ENCODE measurements at places on chromosomes 2 and 18.

- DNase-seq, result no peak
These were observed 149.7 kb upstream of the ZNF236 start for GRCh38 chr18:76672627-76673026.

GRCh38 chr2:151786483-151786882 lies 41.7 kb downstream of the ARL5A start:
- no peak for DNase-seq

GRCh38 chr2:5188636-5189035 lies 503.5 kb upstream of the SOX11 start:
- no peak for DNase-seq

GRCh38 chr2:197191177-197191939 lies 119.2 kb downstream of the ANKRD44 start:
- DNase-seq, result peak; percentile 61

DNA sequence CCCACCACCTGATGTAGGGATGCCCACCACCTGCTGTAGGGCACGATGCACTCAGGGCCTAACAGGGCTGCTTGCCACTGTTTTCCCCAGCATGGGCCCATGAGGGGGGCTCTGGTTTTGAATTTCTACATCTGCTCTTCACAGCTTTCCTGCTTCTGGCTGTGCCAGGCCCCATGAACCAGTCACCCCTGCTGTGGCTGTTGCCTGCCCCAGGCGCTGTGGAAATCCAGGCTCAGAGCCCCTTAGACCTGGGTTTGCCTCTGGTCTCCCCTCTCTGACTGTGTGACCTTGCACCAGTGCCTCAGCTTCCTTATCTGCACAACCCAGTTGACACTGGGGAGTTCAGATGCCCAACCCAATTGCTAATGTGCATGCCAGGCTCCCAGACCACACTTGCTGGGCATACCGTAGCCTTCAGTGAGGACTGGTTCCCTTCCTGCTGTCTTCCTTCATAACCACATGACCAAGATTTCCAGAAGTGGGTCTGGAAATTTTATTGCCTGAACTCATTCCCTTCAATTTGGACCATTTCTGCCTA lies 6.0 kb upstream of the MLPH start:
- no peak for DNase-seq

GRCh38 chr18:59054496-59055287 lies 85.0 kb upstream of the SEC11C start:
- DNase-seq, result no peak

DNA sequence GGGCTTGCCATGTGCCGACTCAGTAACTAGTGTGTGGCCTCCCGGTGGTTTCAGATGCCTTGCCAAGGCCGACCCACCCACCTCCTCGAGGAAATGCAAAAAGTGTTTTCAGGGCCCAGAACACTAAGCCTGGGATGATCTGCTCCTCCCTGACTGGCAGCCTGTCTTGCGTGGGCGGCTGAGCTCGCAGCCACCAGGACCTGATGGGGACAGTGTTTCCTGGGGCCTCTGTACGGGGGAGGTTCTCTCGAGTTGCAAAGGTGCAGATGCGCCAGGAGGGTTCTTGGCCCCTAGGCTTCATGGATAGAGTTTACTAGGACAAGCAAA lies 85.2 kb downstream of the GLI2 start:
- DNase-seq, result no peak

GRCh38 chr2:220469201-220469600 lies 841.8 kb downstream of the SLC4A3 start:
- no peak for DNase-seq

DNA sequence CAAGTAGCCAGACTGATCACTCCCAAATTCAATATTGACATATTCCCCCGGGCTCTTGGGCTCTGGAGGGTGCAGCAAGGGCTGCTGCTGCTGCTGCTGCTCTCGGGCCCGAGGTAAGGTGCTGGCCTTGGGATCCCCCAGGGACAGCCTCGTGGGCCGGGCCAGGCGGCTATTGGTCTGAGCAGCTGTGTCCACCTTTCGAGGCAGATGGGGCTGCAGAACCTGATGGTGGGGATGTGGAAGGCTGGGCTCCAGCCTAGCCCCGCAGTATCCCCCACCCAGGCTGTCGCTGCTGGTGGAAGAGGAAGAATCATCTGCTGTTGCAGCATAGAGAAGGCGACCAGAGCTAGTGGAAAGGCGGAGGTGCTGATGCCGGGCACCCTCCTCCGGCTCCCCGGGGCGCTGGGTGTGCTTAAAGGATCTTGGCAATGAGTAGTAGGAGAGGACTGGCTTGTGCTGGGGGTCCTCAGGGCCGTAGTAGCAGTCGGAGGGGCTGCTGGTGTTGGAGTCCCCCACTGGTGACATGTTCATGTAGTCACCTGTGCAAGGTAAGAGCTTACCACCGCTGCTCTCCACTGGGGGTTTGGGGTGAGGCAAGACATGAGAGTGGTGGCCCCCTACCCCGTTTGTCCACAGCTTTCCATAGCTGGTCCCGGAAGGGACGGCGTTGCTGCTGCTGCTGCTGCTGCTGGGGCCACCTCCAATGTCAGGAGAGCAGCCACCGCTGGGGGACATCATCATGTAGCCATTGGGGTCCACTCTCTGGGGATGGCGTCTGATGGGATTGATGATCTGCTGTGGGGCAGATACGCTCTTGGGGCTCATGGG lies 3.4 kb downstream of the IRS1 start:
- peak; percentile 47 for DNase-seq

GRCh38 chr18:74370115-74370514 lies 54.5 kb downstream of the C18orf63 start:
- DNase-seq, result no peak

- no peak for DNase-seq
These were observed 21.7 kb downstream of the TFPI start for GRCh38 chr2:187532333-187533120.

DNA sequence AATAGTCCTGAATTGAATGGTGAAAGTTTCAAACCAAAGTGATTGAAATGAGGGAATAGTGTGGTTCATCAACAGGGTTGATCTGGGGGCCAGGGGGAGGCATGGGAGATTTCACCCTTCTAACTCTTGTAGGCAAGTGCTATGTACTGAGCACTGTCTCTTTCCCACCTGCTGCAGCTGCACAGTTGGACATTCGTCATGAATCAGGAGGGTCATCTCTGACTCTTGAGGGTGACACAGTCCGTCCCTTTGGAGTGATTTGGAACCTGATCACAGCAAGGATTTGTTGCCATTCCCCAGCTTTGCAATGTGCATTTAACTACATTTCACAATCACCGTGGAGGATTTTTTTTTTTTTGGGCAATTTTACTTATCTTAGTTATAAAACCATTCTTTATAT lies 224.6 kb downstream of the PHLPP1 start:
- no peak for DNase-seq

DNA sequence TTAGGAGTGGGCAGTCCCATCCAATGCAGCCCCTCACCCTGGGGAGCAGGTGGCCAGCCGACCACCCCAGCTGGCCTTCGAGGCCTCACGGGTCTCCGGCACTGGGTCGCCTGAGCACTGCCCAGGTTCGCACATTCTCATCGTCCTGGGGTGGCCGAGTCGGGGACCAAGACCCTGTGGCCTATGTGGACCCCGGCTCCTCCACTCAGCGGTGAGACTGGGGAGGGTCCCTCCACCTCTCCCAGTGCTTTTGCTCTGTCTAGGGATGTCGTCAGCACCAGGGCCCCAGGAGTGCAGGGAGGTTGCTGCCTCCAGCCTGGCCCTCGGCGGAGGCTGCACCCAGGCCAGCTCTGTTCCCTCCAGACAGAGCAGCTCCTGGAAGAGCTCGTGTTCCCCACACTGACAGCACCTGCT lies 89.6 kb downstream of the TPO start:
- DNase-seq, result no peak

GRCh38 chr2:178949584-178949983 lies 100.4 kb downstream of the CCDC141 start:
- DNase-seq, result no peak

GRCh38 chr2:236862961-236863728 lies 222.5 kb upstream of the COPS8 start:
- DNase-seq, result no peak

DNA sequence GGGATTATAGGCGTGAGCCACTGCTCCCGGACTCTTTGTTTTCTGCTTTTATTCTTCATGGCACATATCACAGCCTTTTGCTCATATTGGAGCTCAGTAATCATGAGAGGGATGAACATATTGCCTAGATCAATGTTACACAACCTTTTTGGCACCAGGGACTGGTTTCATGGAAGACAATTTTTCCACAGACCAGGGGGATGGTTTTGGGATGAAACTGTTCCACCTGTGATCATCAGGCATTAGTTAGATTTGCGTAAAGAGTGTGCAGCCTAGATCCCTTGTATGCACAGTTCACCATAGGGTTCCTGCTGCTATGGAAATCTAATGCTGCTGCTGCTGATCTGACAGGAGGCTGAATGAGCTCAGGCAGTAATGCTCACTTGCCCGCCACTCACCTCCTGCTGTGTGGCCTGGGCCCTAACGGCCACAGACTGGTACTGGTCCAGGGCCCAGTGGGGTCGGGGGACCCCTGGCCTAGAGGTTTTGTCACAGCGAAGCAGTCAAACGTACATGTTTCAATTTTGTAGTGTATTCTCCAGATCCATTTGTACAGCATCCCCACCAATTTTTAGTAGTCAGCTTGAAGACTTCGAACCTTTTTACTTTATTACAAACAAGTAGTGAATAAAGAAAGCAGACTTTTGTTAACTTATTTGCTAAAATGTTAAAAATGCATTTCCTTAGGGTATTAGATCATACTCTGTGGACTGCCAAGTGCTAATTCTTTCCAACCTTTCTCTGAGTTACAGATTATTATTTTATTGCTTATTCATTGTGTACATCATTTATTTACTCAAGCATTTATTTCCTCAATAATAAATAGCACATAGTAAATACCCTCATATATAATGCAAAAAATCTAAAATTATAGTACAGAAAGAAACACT lies 6.2 kb downstream of the DAW1 start:
- no peak for DNase-seq

DNA sequence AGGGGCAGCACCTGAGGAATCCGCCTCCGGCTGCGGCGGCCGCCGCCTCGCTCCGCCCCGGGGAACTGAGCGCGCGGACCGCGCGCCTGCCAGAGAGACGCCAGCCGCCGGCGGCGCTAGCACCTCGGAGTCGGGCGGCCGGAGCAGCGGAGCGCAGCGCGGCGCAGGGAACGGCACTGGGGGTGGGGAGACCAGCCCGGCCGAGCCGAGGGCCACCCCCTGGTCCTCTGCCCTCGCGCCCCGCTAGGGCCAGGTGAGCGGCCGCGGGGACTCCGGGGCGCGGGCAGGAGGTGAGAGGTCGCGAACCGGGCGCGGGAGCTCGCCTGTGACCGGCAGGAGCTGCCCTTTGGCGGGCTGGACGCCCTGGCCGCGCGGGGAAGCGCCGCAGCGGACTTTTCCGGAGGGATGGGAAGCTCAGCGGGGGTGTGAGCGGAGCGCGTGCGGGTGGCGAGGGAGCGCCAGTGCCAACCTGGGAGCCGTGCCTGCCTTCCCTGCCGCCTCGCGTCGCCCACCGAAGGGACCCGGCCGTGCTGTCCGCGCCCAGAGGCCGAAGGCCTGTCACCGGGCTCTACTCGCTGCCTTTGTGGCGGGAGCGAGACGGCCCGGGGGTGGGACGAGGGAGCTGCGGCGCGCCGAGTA lies at the start of gene GREB1L:
Gene GREB1L, plus strand, starts transcription at position 92 of the 639 bp plus-strand sequence. CDS start 141,287 bp downstream, outside the sequence.
- DNase-seq, result no peak

DNA sequence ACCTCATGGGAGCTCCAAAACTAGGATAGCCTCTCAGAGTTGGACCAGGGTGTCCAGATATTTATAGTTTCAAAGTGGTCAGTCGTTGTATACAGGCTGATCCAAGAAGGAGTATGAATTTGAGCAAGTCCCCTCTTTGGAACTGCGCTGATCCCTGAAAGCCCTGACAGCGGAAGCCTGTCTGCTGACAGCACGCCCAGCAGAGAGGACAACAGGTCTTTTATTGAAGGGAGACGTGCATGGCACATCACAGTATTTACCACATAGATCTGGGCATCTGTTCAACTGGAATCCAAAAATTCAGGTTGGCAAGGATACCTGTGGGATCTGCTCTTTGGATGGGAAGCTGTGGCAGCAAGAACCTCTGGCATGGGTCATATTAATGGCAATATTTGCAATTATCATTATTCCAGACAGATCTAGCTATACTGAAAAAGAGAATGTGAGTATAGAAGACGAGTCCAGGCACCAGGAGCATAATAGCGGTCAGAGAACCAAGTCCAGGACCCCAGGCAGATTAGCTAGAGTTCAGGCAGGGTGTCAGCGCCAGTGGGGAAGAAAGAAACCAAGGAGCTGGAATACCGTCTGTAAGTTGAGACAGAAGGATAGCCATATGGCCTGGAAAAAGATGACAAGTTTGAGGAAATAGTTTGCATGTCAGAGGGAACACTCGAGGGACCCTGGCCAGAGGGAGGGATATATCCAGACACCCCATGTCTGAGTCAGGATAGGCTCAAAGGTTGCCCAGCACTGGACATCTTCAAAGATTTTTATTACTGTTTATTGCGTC lies 260.4 kb upstream of the FANCL start:
- no peak for DNase-seq

GRCh38 chr2:62382757-62383156 lies 123.2 kb downstream of the TMEM17 start:
- no peak for DNase-seq

DNA sequence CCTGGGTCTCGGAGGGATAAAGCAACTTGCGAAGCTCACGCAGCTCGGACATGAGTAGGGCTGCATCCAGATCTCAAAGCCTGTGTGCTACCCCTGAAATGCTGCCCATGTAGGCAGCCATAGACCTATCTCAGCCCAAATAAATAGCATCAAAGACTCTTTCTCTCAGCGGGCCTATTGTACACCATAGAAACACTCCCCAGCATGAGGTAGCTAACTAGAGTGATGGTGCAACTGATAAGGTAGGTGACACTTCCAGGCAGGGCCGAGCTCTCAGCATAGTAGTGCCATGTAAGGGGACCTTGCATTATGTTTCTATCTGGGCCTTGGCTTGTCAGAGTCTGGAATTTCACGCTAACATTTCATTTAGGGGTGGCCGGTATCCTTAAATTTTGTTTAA lies 52.4 kb downstream of the RABL2A start:
- DNase-seq, result no peak

DNA sequence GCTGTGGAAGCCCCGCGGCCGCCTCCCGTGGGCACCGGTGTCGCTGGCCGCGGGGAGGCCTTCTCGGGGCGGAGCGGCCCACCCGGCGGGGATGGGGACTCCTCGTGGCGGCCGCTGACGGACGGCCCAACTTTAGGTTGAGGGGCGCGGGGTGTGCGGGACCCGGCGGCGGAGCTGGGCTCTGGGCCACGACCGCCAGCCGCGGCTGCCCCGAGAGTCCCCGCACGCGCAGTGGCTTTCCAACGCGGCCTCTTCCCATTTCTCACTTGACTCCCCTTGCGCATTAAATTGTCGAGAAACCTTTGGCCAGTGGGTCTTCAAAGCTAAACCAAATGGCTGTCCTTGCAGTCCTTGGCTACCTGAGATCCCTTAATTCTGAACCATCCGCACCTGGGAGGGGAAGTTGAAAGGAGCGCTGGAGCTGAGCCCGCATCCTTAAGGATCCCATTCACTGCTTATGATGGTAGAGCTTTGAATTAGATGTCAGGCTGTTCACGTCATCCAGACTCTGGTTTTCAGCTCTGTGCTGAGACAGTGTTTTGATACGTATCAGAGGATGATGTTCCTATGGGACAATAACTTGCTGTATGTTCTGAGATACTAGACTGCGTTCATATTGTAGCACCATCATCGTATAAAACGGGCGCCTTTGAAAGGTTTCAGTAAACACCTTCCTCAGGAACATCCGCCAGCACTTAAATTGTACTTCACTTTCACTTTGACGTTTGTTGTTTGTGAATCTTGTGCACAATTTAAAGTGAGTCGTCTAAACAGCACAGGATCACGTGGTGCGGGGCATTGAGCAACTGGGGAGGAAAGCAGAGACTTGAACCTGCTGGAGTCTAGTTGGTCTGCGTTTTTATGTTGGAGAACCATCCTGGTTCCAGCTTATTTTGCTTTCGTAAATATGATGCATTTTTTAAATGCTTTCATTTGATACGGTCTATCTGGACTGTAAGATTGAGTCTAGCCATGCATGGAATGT lies 874 bp downstream of the CLIP4 start:
- no peak for DNase-seq

All from HT-29 (cell line).